Activated CD4-positive, alpha-beta T cell treated with anti-CD3 and anti-CD28 coated beads, Interleukin-2, amount 10 ng/mL, durations not matched to agents 24 days and 14 days (primary cell): ENCODE measurements at places on chromosomes 12 and 14. TPM values are rescaled to one million over a fixed set of nuclear protein-coding genes. Genes with fewer than 3 reads are reported as not detected.

The NCAPD2 gene
- 104 and 106 TPM in 2 replicates for total RNA-seq

The ABCD2 gene
- 7.0 and 7.4 TPM in 2 replicates for total RNA-seq

GRCh38 chr14:70034257-70034656 lies 154.5 kb downstream of the SLC8A3 start:
- H3K36me3 ChIP-seq: no peaks in the 10 kb centered on the region
- DNase-seq: no peak
- H3K27me3 ChIP-seq: peaks cover 4% of the 10 kb centered on the region
- no peak overlapping the region for H3K4me3 ChIP-seq
- no peak overlapping the region for H3K27ac ChIP-seq

GRCh38 chr12:27905285-27906126 lies 67.0 kb downstream of the PTHLH start:
- H3K27me3 ChIP-seq: peaks cover 6% of the 10 kb centered on the region
- DNase-seq: no peak
- H3K4me1 ChIP-seq: no peaks in the 10 kb centered on the region
- no peak overlapping the region for H3K4me3 ChIP-seq

- peaks cover 31% of the 10 kb centered on the region for H3K4me1 ChIP-seq
- H3K27me3 ChIP-seq: peaks cover 67% of the 10 kb centered on the region
- peak within 1 kb of the TSS; percentile 84 for H3K4me3 ChIP-seq
Observed at GRCh38 chr12:49346659-49347310, at the start of gene DNAJC22. TSS of gene DNAJC22 (plus strand) at chr12:49346888. CDS start at chr12:49348873, 1,985 bp downstream.
